ENCODE measurements at places on chromosomes 2 and 18.

GRCh38 chr18:57741273-57741672 lies 61.8 kb downstream of the ATP8B1 start:
- no peak for DNase-seq

GRCh38 chr2:6186332-6187151 lies 494.4 kb downstream of the SOX11 start:
- DNase-seq, result no peak

DNA sequence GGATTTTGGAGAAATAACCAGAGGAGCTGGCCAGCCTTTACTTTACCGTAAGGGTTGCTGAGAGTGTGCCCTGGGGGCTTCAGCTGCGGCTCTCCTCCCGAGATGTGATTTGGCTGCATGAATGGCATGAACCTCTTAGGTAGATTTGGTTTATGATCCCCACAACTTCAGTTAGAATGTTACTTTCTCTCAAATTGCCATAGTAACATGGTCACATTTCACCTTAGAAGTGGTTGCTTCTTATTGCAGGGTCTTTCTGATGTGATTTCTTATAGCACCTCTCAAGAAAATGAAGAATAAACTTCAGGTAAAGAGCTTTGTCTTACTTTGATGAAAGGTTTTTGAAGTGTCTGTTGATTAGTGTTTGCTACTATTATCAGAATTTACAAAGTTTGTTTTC lies 5.6 kb downstream of the PLCL1 start:
- DNase-seq, result no peak

GRCh38 chr18:29248805-29249204 lies 1071.9 kb upstream of the CDH2 start:
- DNase-seq, result no peak

DNA sequence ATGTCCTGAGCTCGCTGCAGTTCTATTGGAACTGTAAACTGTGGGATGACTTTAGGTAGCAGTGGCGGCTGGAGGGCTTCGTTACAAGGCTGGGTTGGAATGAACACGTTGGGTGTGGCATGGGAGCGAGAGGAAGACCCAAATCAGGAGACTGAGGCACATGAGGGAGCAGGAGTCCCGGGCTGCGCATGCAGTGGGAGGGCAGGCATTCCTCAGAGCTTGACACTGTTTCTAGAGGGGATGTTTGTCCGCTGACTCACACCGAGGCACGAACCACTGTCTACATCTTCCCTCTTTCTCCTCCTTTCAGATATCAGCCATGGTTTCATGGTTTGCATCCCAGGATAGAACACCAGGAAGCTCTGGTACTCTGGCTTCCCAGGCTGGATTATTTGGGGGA lies 40.6 kb upstream of the LAMA1 start:
- no peak for DNase-seq

GRCh38 chr18:78913395-78913794 lies 66.2 kb upstream of the SALL3 start:
- no peak for DNase-seq

GRCh38 chr2:187215532-187216240 lies 232.4 kb downstream of the CALCRL start:
- DNase-seq, result no peak

GRCh38 chr2:229417176-229417575 lies 146.1 kb upstream of the PID1 start:
- no peak for DNase-seq

DNA sequence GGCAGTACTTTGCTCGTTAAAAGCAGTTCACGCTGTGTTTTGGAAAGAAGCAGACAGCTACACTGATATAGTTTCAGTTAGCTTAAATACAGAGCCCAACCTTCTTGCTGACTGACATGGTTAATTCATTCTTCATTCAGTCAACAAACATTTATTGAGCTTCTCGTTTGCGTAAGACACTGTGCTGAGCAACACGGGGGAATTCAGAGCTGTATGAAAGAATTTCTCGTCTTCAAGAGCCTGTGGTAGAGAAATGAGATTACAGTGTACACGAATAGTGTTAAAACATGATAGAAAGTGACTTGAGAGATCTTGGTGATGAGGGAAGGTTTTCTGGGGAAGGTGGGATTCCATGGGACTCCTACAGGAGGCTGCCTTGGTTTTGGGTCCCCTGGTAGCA lies 44.7 kb downstream of the ADAM23 start:
- DNase-seq, result no peak
